Effector CD8-positive, alpha-beta T cell (primary cell): ENCODE measurements at places on chromosomes 16 and 17.

DNA sequence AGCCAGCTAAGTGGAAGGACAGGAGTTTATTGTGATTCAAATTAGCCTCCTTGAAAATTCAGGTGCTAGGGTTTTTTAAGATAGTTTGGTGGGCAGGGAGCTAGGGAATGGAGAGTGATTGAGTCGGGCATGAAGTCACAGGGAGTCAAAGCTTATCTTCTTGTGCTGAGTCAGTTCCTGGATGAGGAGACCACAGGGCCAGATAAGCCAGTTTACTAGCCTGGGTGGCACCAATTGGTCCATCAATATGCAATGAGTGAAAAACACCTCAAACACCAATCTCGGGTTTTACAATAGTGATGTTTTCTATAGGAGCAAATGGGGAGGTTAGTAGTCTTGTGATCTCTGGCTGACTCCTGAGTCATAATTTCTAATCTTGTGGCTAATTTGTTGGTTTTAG, 165.1 kb downstream of the ABCC12 start:
- DNase-seq = no peak

DNA sequence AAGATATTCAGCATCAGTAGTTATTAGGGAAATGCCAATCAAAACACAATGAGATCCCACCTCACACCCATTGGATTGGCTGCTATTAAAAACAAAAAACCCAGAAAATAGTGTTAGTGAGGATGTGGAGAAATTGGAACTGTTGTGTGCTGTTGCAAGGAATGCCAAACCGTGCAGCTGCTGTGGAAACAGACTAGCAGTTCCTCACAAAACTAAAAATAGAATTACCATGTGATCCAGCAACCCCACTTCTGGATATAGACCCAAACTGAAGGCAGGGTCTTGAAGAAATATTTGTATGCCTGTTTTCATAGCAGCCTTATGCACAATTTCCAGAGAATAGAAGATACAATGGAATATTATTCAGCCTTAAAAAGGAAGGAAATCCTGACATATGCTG, 46.0 kb downstream of the FOXK2 start:
- DNase-seq = no peak

GRCh38 chr16:85029408-85029784, 1.8 kb downstream of the KIAA0513 start:
- peak; percentile 1 for DNase-seq

DNA sequence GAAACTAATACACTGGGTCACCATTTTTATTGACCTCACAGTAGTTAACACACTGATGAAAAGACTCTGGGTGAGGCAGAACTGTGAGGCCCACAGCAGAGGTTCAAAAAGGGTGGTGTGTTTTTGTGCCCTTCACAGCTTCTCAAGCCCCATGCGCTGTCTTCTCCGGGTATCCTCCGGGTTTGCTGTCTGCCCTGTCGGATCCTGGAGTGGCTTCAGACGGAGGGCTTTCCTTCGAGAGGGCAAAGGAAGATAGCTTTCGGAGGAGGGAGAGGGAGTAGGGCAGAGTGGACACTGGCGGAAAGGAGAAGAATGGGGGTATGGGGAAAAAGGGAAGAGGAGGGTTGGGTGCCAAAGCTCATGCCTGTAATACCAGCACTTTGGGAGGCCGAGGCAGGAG, 80.8 kb downstream of the CYLD start:
- no peak for DNase-seq

- no peak for DNase-seq
Observed at GRCh38 chr17:55161935-55162555, 102.7 kb upstream of the HLF start.

DNA sequence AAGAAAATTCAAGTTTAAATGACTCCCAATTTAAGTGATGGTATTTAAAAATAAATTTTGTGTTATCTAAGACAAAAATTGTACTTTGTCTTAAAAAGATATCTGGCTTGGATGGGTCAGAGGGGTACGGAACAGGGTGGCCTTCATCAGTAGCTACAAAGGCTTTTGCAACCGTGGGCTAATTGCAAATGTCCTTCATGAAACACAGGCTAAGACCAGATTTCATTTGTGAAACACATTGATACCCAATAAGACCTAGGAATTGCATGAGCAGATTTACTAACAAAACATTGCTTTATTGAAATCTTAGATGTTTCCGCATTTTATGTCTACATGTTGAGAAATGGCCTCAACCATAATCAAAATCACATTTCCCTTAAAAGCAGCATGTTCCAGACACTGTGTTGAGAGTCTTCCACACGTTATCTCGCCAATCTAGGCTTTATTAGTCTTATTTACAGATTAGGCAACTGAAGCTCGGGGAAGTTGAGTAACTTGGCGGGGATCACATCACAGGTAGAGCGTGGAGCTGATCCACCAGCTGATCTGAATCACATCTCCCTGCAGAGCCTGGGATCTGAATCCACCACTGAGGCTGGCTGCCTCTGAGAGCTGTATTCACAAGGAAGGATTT, 21.8 kb downstream of the FBXO39 start:
- no peak for DNase-seq

GRCh38 chr17:46742565-46743270, 75.8 kb downstream of the WNT3 start:
- no peak for DNase-seq

DNA sequence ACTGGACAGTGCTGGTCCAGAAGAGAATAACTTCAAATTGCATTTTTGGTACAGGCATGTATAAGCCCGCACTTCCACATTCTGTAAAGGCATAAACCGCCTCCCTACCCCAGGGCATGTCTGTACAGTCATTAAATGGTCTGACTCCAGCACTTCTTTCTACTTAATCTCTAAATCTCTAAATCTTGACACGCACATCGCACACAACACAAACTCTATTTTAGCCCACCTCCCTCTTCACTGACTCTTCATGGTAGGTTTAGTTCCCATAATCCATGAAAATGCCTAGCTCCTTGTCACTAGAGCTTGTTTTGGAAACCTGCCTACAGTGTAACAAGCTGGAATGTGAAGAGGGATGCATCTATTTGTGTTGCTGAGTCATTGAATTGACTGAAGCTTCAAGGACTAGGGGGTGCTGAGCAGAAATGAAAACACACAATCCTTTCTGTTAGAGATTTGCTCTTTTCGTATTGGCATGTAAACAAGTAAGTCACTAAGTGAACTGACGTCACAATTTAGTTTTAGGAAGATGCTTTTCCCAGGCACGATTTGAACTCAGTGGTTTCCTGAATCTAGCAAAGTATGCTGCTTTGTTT, 1.6 kb upstream of the DUSP14 start:
- no peak for DNase-seq

- no peak for DNase-seq
Observed at GRCh38 chr17:81884968-81885367, 6.4 kb downstream of the ALYREF start.

DNA sequence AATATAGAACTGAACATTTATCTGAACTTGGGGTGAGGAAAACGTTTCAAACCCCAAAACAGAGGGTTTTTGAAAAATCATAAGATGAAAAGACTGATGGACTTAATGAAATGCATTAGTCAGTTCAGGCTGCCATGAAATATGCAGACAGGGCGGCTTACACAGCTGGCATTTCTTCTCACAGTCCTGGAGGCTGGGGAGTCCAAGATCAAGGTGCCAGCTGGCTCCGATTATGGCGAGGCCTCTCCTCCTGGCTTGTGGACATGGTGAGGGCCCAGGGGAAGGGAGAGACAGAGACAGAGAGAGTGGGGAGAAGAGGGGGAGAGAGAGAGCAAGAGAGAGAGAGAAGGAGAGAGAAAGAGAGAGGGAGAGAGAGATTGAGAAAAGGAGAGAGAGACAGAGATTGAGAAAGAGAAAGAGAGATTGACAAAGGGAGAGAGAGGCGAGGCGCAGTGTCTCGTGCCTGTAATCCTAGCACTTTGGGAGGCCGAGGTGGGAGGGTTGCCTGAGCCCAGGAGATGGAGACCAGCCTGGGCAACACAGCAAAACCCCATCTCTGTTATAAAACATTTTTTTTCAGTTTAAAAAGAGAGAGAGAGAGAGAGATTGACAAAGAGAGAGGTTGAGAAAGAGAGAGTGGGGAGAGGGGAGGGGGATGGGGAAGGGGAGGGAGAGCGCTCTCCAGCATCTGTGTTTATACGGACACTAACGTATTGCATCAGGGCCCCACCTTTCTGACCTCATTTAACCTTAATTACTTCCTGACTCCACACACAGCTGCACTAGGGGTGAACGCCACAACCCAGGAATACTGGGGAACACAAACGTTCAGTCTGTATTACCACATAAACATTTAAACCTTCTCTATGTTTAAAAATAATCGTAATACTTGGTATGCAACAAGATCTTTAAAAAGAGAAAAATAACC, 24.6 kb upstream of the RPH3AL start:
- DNase-seq = no peak

- DNase-seq = no peak
Observed at GRCh38 chr17:29146369-29146972, 33.7 kb downstream of the MYO18A start.

- DNase-seq = no peak
Observed at GRCh38 chr17:48576479-48577309, 1.5 kb downstream of the HOXB4 start.

- no peak for DNase-seq
Observed at GRCh38 chr17:38476549-38476948, 48.3 kb downstream of the ARHGAP23 start.

GRCh38 chr16:22055881-22056280, 36.5 kb upstream of the VWA3A start:
- no peak for DNase-seq

GRCh38 chr16:73091174-73091573, 43.2 kb upstream of the ZFHX3 start:
- no peak for DNase-seq

GRCh38 chr17:8503368-8503767, 67.7 kb downstream of the NDEL1 start:
- DNase-seq = no peak

- no peak for DNase-seq
Observed at GRCh38 chr17:17877529-17878358, 41.0 kb upstream of the SREBF1 start.

DNA sequence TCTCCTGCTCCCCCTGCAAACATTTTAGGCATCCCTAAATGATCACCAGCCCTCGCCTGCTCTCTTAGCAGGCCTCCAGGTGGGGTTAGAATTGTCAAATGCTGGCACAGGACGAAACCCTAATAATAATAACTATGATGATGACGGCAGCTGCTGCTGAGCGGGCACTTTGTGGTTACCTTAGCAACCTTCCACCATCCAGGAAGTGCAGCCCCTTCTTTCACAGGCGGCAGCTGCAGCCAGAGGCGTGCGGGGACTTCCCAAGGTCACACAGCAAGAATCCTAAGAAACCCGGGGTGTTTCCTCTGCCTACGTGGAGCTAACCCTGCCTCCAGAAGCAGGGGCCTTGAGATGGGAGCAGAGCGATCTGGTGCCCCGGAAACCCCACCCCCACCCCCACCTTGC, 22.4 kb upstream of the EIF1 start:
- DNase-seq = peak; percentile 73

DNA sequence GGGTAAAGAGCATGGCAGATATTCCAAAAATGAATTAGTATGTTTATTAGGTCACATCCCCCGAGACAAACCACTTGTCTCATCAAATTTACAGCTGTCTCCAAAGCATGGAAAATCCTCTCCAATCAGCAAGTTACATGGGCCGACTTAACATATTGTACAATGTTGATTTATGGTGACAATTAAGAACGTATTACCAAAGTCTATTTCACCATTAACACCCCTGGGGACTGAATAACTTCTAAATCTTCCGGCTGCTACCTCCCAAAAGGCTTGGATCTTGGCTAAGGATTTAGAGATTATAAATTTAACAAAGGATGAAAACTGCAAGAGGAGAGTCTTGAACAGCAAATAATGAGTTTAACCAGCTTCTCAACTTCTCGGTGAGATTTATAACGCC, 311.9 kb downstream of the NPIPA8 start:
- no peak for DNase-seq

- DNase-seq = no peak
Observed at GRCh38 chr16:13154799-13155198, 253.4 kb downstream of the SHISA9 start.

- no peak for DNase-seq
Observed at GRCh38 chr16:83878838-83879237, 20.1 kb upstream of the MLYCD start.

- DNase-seq = no peak
Observed at GRCh38 chr16:89596957-89597649, 16.3 kb upstream of the DPEP1 start.

DNA sequence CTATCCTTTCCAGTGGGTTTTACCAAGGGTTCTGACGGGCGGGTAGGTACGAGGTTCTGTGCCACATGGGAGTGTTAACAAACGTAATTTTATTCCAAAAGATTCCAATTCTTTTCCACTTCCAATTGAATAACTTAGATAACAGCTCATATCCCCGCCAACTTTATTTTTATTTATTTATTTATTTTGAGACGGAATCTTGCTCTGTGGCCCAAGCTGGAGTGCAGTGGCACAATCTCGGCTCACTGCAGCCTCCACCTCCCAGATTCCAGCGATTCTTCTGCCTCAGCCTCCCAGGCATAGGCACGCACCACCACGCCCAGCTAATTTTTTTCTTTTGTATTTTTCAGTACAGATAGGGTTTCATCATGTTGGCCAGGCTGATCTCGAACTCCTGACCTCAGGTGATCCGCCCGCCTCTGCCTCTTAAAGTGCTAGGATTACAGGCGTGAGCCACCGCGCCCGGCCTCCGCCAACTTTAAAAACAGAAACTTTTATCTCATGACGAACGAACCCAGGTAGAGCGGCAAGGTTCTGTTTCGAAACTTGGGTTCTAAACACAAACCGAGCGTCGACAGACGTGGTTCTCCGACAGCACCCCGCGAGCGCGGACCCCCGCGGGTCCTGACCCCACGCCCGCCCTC, 613 bp downstream of the ECI1 start:
- peak; percentile 22 for DNase-seq

DNA sequence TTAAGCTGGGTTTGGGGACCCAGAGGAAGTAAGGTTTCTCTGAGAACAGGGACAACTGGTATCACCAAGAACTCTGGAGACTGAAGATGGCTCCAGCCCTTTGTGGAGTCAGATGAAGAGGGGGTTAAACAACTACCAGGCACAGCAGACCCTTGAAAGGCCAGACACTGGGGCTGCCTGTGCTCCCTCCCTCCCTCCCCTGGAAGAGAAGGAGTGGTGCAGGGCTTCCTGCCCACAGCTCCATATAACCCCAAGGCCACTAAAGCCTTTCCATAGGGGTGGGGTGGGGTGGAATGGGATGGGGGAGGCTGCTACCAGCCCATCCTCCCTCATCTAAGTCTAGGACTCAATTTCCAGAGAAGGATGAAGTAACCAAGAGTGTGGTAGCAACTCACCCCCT, 66.7 kb downstream of the CCDC182 start:
- DNase-seq = no peak

- no peak for DNase-seq
Observed at GRCh38 chr16:51057102-51057793, 93.8 kb downstream of the SALL1 start.

GRCh38 chr16:16960785-16961184, 510.0 kb downstream of the XYLT1 start:
- DNase-seq = no peak

GRCh38 chr16:87490096-87490798, 2.6 kb downstream of the ZCCHC14 start:
- no peak for DNase-seq
